ENCODE measurements at places on chromosomes 5 and 9.

DNA sequence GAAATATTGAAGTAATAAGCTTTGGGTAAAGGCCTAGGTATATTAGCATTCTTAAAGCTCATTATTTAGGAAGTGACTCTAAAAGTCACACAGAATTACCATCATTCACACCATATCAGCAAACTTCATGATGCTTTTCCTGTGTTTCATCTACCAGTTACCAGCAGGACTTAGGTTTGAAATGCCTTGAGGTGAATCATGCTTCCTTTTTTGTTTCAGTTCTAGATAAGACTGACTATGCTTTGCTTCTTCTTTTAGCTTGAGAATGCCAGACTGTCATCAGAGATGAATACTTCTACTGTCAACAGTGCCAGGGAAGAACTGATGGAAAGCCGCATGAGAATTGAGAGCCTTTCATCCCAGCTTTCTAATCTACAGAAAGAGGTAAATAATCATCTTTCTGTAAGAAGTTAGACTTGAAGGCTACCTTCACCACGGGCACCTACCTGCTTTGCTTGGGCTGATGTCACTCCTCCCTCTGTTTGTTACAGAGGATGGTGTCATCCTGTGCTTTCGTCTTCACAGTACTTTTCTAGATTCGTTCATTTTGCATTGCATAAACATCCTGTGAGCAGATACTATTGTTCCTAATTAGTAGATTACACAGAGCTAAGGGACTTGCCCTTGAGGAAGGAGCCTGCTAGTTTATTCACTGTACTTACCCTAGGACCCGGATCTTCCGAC is 34.7 kb downstream of the LMNB1 start:
- DNase-seq = peak; percentile 12

DNA sequence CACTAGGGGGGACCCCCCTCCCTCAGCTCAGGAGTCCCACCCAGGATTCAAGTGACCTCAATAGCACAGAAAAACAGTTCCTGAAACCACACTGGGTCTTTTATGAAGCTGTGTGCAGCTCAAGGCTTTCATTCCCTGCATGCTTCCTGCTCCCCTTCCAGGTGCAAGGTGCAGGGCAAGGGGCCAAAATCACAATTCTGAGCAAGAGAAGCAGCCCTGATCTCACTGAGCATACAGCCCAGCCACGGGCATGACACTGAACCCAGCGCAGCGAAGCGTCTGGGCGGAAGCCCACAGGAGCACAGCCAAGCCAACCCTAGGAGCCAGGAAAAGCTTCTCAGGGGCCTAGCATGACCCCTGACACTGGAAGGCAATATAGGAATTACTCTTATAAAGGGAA is 62.9 kb downstream of the IRX2 start:
- DNase-seq = no peak

DNA sequence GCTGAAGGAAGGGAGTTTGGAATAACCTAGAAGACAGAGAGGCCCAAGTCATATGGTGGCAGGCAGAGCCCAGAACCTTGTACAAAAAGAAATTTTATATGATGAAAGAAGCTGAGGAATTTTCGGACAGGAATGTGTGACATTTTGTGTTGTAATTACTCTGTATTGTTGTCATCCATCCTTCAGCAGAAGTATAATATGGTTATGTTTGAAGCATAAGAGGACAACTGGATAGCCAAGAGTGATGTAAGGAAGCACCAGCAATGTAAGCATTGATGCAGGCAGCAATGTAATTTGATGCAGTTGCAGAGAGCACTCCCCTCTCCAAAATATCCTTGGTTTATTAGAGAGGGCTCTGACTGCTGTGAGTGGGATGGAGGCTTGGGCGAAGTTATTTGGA is 19.1 kb upstream of the SNX2 start:
- DNase-seq = no peak

DNA sequence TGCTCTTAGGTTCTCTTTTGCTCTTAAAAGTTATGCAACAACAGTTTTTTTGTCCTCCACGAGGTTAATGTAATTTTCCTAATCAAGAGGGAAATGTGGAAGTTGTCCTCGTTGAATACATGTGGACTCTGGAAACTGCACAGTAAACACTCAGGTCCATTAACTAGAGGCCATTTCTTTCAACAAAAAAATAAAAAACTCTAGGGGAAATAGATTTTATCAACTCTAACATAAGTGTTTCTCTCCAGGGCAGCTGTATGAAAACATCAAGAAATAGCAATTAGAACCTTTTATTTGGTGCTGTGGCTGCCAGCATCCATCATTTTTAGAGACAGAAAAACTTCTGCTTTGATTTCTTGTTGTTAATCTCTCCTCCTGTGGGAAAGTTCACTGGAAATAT is 288.6 kb downstream of the ICE1 start:
- no peak for DNase-seq

DNA sequence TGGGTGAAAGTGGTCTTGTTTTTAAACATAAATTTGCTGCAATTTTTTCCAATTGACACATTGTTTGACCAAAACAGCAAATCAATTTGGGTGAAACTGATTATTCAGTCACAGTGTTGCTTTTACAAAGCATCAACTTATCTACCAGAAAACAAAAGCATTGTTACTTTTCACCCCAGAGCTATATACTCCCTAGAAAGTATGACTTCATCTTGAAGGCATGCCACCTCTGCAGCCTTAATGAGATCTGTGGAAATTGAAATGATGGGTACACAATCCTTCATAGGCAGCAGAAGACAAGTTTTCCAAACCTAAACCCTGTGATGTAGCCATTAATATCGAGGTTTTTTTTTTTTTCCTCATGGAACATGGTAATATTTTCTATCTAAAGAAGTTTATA is 615.9 kb downstream of the CHSY3 start:
- DNase-seq = no peak

DNA sequence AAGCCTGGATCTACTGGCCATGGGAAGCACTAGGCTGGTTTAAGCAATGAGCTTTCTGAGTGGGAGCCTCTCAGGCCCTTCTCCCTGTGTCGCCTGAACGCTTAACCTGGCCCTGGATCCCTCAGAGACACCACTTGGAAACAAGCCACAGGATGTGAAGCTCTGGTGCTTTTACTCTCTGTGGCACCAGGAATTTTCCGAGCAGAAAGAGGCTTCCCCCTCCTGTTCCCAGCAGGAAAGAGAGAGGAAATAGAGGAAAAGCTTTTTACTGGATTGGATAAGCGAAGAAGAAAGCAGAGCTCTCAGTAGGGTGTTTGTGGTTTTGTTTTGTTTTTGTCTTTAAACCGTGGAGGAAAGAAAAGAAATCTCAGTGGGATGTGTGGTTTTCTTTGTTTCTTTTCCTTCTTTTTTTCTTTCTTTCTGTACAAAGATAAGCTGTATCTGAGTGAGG is 34.5 kb downstream of the COL15A1 start:
- no peak for DNase-seq

DNA sequence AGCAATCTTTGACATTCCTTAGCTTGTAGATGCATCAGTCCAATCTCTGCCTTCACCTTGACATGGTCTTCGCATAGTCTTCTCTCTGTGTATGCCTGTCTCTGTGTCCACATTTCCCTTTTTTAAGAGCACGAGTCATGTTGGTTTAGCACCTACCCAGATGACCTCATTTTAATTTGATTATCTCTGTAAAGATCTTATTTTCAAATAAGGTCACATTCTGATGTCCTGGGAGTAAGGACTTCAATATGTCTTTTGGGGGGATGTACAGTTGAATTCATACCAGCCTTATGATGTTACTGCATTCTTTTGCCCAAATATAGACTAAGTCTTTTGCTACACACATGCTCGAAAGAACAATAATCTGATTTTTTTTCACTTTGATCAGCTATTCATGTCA is 6.9 kb downstream of the KCTD16 start:
- DNase-seq = no peak

DNA sequence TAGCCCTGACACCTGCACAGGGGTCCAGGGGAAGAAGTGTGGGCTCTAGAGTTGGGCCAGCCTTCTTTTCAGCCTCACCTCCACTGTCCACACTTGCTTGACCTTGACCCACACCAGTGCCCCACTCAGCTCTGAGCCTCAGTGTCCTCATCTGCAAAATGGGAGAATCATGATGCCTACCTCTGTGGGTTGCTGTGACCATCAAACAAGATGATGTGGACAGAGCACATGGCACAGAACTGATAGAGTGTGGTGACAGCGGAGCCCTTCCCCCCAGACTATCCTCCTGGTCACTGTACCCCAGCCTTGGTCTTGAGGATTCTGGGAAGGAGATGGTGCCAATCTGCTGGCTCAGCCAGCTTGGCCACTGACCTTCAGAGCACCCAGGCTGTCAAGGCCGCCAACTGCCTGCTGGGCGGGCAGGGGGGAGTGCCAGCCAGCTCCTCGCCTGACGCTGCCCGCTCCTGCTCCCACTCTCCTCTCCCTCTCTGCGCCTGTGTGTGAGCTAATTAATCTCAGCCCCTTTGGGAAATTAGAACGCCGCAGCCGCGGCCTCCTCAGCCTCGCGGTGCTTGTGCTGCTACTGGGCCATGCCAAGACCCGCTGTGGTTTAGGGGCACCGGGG is 16.7 kb downstream of the CXXC5 start:
- no peak for DNase-seq

GRCh38 chr5:171629628-171630349 is 155.8 kb upstream of the SMIM23 start:
- no peak for DNase-seq

- no peak for DNase-seq
These were observed 60.2 kb upstream of the FUBP3 start for GRCh38 chr9:130518943-130519799.

DNA sequence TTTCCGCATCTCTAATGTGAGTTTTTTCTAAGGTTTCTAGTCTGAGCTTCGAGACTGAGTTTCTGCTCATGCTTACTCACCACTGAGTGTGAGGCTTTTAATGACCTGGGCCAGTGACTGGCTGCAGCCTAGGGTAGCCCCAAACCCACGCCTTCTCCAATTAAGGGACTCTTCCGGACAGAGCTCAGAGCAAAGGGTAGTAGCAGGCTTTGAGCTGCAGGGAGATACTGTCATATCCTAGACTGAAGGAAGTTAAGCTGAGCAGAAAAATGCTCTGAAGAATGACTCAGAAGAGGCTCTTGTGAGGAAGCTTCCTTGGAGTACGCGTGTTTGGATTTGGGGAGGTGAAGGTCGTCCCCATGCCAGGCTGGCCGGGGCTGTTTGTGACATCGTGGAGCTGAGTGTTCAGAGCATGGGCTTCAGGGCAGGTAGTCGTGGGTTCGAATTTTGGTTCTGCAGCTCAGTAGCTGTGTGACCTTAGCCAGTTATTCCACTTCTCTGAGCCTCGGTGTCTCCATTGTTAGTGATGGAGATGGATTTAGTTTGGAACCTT is 3.5 kb downstream of the USP20 start:
- DNase-seq = no peak

GRCh38 chr9:21155501-21155900 is 11.0 kb downstream of the IFNA21 start:
- DNase-seq = no peak

DNA sequence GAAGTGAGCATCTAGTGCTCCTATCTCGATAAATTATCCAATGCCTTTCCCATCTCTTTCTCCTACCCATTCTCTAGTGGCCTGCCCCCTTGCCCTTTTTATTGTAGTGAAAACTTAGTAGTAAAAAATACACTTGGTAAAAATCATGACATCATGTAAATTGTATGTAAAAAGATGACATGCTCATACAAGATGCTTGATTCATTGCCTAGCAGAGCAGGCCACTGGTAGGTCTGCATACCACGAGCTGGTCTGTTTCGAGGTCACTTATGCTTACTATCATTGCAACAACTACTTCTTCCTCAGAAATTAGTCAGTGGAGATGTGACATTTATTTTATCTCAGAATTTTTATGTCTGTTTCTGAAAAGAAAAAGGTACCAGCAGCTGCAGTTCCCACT is 177.3 kb downstream of the C9orf152 start:
- DNase-seq = no peak

DNA sequence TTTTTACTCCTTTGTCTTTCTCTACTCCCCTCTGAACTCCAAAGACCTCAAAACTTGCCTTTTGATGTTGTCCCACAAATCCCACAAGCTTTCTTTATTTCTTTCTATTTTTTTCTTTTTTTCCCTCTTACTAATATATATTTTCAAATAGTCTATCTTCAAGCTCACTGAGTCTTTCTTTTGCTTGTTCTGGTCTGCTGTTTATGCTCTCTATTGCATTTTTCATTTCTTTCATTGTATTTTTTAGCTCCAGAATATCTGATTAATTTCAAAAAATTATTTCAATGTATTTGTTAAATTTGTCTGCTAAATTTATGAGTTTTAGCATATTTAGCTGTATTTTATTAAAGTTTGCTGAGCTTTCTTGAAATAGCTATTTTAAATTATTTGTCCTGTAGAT is 223.3 kb upstream of the IRX1 start:
- DNase-seq = no peak

GRCh38 chr9:69012696-69013381 is 1.1 kb downstream of the PRKACG start:
- no peak for DNase-seq

DNA sequence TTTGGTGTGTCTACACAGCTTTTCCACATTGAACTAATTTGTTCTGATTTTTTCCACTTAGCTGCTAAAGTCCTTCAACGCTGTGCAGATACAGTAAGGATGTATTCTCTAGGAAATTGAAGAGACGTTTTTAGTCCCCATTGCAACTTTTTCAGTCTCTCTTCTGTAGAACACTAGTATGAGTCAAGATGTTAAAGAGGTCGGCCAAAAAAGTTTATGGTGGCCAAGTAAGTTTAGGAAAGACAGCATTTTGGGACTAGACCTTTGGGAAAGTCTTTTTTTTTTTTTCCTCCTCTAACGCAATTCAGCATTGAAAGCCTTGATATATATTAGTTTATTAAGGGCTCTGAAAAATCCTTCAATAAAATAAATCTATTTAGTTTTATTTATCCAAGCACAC is 243.5 kb upstream of the FBXL7 start:
- DNase-seq = no peak

GRCh38 chr9:38091310-38092199 is 22.5 kb upstream of the SHB start:
- no peak for DNase-seq

DNA sequence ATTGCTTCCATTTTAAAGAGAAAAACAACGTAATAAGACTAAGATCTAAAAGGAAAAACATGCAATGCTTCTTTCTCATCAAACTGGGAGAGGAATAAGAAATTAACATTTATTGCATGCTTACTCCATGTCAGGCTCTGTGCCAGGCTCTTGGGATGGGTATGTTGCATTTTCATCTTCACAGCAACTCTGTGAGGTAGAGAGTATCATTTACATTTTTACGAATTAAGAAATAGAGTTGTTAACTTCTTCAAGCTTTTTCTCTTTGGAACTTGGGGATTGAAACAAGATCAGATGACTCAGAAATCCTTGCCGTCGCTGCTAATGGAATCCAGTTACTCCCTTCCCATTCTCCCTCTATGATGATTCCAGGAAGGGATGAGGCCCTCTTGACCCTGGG is 39.5 kb downstream of the PDE8B start:
- no peak for DNase-seq

GRCh38 chr9:28967226-28967625 is 1393.9 kb upstream of the C9orf72 start:
- DNase-seq = no peak

GRCh38 chr9:34195143-34195542 is 16.3 kb downstream of the UBAP1 start:
- no peak for DNase-seq

DNA sequence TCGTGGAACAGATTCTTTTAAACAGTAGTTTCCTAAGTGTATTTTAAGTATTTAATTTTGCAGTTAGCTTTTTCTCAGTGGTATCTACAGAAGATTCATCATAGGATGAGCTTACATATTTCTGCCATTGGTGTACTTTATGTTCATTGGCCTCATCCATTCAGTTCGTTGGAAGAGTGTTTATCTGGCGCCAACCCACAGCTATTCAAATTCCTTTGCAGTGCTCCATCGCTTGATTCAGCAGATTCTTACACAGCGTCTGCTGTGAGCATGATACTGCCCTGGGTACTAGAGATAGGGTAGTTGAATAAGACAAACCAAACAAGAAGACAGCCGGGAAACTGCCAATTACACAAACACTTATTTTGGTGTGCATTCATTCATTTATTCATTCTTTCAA is 55.1 kb downstream of the NUP214 start:
- DNase-seq = no peak

All from naive B cell (primary cell).